SW 1271 (cell line): ENCODE measurements at places on chromosomes 12 and 14.

DNA sequence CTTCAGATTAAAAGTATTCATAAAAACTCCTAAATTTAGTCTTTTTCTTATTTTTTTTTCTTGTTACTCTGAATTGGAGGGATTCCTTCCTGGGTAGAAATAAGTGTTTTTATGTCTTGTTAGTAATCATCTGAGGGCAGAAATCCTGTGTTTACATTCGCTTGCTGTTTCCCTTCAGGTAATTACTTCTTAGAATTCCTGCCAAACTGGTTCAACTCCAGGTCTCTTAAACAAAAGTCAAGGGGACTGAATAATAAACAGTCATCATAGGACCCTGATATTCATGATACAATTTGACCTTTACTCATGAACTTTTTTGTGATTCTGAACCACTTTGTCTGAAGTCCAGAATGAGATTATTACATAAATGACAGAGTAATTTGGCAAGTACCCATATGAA is 843.9 kb downstream of the FLRT2 start:
- no peak for DNase-seq

DNA sequence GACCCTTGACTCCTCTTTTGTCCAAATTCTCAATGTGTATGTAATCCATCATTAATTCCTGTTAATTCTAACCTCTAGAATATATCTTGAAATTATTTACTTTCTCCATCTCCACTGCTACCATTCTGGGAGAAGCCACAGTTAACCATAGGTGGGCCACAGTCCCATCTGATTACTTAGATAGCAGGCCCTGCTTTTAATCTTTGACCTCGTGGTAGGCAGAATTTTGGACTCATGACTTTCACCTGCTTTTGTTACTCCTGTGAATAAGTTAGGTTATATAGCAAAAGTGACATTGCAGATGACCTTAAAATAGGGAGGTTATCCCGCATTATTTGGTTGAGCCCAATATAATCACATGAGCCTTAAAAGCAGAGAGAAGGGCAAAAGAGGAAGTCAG is 264.2 kb downstream of the GPHN start:
- no peak for DNase-seq

GRCh38 chr12:109818253-109818652 is 14.9 kb downstream of the TRPV4 start:
- no peak for DNase-seq

DNA sequence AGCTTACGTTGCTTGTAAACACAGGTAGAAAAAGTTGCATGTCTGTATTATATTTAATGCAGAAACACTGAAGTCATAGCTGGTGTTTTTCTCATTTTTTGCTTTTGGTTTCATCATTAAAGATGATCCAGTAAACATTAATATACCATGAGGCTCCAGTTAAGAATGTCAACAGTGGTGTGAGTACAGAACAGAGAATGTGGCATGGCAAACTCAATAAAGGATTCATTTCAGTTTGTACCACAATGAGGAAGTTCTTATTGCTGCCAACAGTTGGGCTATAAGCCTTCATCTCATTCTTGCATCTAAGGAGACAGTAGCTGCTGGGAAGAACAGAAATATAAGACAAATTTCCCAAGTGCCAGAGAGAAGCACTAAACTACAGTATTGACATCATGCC is 72.1 kb upstream of the ST8SIA1 start:
- DNase-seq: no peak

- DNase-seq: no peak
Observed at GRCh38 chr14:91509083-91509877, 830 bp downstream of the PPP4R3A start.

GRCh38 chr12:90978117-90978770 is 23.3 kb upstream of the CCER1 start:
- DNase-seq: peak; percentile 35

GRCh38 chr14:21219561-21220111 is 49.6 kb downstream of the HNRNPC start:
- DNase-seq: no peak

- DNase-seq: no peak
Observed at GRCh38 chr12:62865065-62865464, 69.9 kb downstream of the PPM1H start.

DNA sequence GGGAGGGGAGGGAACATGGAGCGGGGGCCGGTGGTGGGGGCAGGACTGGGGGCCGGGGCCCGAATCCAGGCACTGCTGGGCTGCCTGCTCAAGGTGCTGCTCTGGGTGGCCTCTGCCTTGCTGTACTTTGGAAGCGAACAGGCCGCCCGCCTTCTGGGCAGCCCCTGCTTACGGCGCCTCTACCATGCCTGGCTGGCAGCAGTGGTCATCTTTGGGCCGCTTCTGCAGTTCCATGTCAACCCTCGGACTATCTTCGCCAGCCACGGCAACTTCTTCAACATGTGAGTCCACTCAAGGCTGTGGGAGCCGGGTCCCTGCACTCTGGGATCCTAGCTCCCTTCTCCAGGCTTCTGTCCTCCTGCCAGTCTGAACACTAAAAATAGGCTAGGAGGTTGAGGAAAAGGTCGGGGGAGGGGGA is 1.1 kb downstream of the FITM1 start:
- DNase-seq: no peak
